Thyroid gland (tissue), 4 donors: ENCODE measurements at places on chromosomes 16 and 17.

GRCh38 chr17:22703204-22703603 lies 1010.9 kb downstream of the KCNJ18 start:
- DNase-seq = no peak

GRCh38 chr16:75257886-75258806 lies 6.7 kb upstream of the BCAR1 start:
- DNase-seq = no peak

- DNase-seq = no peak
Observed at GRCh38 chr16:68499006-68499405, 40.1 kb upstream of the ZFP90 start.

DNA sequence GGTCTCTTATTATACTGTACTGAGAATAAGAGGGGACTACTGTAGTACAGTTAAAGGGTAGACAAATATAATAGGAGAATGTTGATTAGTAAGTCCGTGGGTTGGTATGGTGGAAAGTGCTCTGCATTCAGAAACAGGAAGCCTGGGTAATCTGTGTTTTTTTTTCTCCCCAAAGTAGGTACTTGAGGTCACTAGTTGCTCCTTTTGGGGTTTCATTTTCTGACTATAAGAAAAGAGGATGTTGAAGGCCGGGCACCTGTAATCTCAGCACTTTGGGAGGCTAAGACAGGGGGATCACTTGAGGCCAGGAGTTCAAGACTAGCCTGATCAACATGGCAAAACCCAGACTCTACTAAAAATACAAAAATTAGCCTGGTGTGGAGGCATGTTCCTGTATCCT lies 42.0 kb upstream of the MMD start:
- no peak for DNase-seq

- no peak for DNase-seq
Observed at GRCh38 chr16:88610909-88611812, 27.2 kb upstream of the IL17C start.

- no peak for DNase-seq
Observed at GRCh38 chr17:34761646-34762045, 182.3 kb downstream of the TMEM132E start.

DNA sequence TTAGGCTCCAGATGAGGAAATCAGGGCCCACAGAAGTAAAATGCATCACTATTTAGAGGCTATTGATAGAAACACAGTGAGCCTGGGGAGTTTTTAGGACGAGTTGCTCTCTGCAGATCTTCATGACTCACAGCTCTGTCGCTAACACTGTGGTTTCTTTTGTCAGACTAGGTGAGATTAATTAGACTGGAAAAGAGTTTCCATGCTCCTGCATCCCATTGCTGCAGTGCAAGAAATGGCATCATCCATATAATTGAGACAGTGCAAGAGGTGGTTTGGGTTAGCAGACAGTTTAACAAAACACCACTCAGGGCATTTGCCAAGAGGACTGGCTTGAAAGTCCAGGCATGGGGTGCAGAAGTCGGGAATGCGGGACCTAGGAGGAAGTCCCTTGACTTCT lies 198.8 kb upstream of the CACNG5 start:
- DNase-seq = no peak

DNA sequence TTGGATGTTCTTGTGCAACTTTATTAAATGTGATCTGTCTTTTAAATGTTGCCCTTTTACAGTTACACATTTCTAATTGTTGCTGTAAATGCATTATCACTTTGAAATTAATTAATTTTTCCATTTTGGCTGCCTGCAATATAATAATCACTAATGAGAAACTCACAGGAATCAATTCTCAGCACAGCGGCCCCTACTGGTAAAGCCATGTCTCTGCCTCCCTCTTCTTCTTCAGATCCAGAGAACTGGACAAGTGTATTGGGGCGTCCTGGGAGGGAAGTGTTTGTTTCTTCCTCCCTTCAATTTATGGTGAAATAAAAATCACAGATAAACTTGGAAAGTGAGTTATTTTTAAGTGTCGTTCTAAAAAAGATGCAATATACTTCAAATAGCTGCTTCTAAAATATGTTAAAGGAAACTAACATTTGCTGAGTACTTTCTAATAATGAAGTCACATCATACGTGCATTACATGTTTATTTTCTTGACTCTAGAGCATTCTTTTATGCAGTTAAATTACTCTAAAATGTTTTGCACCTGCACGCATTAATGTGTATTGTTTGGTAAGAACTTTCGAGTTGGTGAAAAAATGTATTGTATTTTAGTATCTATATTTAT lies 338.0 kb downstream of the WWOX start:
- DNase-seq = peak; percentile 44

- no peak for DNase-seq
Observed at GRCh38 chr17:32525122-32525521, 38.3 kb downstream of the CDK5R1 start.

DNA sequence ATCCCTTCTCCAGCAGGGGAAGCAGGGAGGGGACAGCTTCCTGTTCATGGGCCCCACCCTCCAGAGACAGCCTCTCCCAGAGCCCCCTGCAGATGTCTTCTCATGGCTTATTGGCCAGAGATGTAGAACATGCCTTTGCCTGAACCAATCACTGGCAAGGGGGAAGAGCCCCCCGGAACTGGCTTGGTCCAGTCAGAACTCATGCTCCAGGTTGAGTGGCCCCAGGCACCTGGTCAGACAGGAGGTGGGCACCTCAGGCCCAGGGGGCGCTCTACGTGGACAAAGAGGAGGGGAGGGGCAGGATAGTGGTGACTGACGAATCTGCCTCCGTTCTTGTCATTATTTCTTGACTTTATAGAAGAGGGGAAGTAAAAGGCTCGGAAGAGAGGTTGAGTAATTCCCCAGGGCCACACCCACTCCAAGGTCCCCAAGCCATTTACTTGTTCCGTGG lies 23.6 kb downstream of the RAB11FIP4 start:
- no peak for DNase-seq

DNA sequence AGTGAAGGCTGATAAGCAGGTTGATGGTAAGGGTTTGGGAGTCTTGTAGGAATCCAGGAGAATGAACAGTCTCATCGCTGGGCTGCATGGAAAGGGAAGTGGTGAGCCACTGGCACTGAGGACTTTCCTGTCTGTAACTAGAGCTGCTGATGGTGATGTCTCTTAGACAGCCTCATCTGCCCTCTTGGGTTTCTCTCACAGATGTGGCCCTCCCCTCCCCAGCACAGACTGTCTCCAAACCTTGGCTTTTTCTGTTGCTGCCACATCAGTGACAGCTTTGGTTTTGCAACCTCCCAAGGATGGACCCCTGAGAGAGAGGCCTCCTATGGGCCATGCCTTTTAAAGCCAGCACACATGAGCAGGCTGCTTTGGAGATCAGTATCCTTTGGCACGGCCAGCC lies 16.9 kb downstream of the PLCG2 start:
- DNase-seq = no peak

GRCh38 chr17:49076573-49077384 lies 55.8 kb upstream of the B4GALNT2 start:
- no peak for DNase-seq

GRCh38 chr16:89314357-89314756 lies 96.9 kb downstream of the ZNF778 start:
- DNase-seq = no peak

DNA sequence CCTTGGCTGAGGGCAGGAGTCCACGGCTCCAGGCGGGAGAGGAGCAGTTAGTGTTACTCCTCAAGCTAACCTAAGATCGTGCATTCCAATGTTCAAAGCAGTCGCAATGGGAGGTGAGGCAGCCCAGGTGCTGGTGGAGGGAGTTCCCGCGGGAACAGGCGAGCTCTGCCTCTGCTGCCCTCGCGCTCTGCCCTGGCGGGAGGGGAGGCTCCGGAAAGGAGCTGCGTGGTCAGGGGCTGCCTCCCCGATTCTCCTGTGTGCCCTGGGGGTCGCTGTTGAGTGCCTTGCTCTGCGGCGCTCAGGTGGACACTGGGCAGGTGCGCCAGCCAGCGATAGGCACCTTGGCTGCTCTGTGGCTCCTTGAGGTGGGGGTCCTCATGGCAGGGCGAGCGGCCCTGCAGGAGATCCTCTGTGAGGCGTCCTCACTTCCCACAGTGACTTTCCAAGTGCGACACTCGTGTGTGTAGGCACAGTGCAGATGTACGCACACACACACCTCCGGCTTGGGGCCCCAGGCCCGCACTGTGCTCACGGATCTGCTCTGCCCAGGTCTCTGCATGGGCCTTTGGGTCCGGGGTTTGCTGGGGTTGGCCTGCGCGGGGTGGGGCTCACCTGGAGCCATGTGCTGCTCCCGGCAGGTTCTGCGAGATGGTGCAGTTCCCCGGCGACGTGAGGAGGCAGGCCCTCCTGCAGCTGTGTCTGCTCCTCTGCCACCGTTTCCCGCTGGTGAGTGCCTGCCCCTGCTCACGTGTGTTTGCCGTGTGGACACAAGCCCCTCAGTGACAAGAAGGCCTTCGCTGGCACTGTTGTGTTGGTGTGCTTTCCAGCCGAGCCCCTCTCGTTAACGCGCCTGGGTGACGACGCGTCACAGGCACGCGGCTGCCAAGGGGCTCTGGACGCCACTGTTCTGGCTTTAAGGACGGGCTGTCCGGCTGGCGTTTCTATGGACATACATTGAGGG lies 97.9 kb upstream of the ZNF750 start:
- DNase-seq = peak; percentile 0

- no peak for DNase-seq
Observed at GRCh38 chr17:5381542-5381941, 37.9 kb downstream of the NUP88 start.

DNA sequence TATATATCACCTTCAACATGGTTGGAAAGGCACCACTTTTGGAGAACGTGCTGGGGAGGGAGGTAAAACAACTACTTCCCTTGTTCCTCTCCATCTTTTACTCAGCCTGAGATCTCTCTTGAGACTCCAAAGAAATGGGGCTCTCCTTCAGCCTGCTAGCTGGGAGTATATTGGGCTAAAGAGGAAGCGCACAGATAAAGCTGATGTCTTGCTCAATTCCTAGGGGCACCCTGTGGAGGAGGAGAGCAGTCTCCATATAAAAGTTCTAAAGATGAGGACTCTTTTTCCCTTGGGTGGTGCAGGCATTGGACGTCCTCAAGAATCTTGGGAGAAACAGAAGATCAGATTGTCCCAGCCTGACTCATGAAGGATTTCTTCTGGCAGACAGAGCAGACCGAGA lies 4.6 kb upstream of the ETV4 start:
- DNase-seq = no peak

GRCh38 chr17:81031566-81032550 lies 3.1 kb upstream of the BAIAP2 start:
- DNase-seq = no peak

- no peak for DNase-seq
Observed at GRCh38 chr16:72256398-72257066, 84.6 kb upstream of the PMFBP1 start.

DNA sequence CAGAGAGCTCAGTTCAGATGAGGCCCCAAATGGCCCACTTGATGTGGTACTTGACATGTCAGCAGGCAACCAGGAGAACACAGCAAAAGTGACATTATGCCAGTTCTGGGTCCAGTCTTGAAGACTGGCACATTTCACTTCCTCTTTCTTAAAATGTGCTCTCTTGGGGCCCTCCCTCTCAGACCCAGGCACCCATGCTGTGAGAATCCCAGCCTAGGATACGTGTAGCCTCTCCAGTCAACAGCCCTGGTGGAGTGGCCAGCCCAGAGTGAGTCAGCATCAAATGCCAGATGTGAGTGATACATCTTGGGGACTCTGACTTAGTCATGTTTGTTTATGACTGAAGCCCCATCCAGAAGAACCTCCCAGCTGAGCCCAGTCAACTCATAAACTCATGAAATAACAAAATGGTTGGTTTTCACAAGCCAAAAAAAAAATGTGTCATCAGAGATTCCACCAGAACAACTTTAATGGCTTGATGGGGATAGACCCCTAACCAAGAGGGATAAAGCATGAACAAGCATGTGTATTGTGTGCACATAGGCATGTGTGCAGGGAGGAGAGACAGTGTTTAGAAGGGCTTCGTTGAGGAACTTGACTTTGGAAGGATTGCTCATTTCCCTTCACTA lies 82.5 kb upstream of the TNRC6C start:
- no peak for DNase-seq

- no peak for DNase-seq
Observed at GRCh38 chr16:83933885-83934683, 19.0 kb upstream of the OSGIN1 start.

DNA sequence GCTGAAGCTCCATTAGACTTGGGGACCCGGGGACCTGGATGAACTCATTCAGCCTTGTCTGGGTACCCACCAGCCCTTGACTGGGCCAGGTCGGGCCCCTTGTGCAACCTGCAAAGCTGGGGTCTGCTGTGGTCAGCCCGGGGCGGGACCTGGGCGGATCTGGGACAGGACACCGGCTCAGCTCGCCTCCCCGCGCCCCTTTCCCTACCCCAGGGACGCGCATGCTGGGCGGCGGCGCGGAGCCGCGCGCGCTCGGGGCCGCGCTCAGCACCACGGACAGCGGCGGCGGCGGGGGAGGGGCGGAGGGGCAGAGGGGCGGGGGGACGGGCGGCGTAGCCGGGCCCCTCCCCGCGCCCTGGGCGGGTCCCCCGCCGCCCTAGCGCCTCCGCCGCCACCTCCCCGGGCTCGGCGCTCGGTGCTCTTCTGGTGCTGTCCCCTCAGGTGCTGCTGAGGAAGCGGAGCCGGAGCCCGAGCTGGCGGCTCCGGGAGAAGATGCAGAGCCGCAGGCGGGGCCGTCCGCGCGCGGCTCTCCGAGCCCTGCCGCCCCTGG lies 7.4 kb downstream of the ACD start:
- no peak for DNase-seq

GRCh38 chr17:3915995-3916696 lies at the start of gene P2RX1:
Gene P2RX1 (minus strand): TSS chr17:3916465. CDS start chr17:3916225, 240 bp downstream.
- no peak for DNase-seq

DNA sequence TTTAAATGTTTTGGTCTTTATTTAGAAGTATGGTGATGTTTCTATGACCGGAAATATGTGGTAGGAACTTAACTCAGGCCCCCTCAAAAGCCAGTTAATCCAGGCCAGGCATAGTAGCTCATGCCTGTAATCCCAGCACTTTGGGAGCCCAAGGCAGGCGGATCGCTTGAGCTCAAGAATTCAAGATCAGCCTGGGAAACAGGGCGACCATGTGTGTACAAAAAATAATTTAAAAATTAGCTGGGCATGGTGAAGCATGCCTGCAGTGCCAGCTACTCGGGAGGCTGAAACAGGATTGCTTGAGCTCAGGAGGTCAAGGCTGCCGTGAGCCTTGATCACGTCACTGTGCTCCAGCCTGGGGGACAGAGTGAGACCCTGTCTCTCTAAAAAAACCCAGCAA lies 10.3 kb downstream of the RSL1D1 start:
- DNase-seq = no peak

GRCh38 chr16:26951950-26952349 lies 114.8 kb upstream of the C16orf82 start:
- DNase-seq = no peak
